ENCODE measurements at places on chromosomes 3 and 15.

GRCh38 chr3:13263770-13264467, 156.2 kb downstream of the NUP210 start:
- no peak for DNase-seq

DNA sequence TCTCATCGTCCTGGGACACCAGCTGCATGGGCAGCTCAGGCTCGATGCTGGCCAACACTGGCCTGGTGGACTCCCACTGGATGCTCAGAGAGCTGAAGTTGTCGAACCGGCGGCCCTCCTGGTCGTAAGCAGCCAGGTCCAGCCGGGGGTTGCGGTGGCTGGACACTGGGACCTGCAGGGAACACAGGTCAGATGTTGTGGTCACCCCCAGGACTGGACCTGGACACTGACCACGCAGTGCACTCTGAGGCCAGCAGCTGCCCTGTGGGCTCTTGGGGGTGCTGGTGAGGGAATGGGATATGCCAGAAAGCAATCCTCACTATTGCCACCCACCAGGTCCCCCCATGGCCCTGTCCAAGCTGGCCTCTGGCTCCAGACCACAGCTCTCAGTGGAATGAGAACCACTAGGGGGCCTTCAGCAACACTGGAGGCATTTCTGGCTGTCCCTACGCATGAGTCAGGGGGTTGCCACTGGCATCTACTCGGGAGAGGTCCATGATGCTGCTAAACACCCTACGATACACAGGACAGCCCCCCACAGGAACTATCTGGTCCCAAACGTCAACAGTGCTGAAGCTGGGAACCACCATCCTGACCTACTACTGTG, 66.1 kb downstream of the NUP210 start:
- DNase-seq = no peak

- DNase-seq = no peak
Measured at GRCh38 chr3:22216601-22217000, 465.6 kb upstream of the ZNF385D start.

DNA sequence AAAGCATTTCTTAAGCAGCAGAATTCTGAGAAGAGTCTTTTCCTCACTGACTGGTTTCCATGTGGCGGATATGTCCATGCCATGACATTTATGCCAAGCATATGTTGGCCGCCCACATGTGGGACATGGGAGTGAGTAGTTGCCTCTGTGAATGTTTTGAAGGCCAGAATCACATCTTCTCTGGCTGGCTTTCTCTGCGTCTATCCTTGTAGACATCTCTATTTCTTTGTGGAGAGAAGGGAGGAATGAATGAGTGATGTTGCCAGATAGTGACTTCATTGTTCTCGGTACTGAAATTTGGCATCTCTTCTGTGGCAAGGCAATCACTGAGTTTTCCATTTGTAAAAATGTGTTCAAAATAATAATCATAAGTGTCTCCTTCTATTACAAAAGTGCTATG, 316.0 kb downstream of the CLSTN2 start:
- DNase-seq = no peak

- DNase-seq = no peak
Measured at GRCh38 chr3:104575634-104576033, 791.1 kb upstream of the ALCAM start.

DNA sequence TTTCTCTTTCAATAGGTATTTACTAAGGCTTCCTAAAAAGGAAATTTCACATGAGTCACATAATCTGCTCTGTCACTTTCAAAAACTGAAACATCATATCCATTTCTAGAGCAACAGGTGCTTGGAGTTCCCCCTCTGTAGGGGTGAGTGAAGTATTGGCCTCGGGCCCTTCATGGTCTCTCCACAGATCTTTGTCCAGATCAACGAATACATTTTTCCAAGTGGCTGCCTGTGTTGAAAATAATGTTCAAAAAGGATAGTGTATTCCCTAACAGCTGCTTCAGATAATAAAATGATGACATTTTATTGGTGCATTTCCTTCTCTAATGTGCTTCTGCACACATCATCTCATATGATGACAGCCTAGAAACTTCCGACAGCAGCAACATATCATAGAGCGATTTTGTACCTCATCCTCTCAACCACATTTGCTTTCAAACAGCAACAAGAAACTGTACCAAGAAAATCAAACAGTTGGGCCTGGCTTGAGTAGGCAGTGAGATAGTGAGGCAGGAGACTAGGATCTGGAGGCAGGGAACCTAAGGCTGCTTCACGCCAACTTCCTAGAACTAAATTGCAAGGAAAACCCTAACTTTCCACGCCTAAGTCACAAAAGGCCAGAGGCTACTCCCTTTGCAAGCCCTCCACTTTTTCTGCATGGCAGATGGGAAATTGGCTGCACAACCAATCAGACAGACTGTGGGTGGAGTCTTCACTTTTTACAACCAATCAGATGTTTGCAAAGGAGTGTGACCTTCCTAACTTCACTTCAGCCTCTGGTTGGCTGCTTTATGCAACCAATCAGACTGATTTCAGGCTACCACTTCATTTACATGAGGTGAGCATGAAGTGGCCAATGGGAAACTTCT, 340.2 kb downstream of the LRRC3B start:
- DNase-seq = no peak

GRCh38 chr3:171548917-171549316, 88.7 kb upstream of the TNIK start:
- no peak for DNase-seq

GRCh38 chr3:56867671-56868070, 65.9 kb upstream of the ARHGEF3 start:
- DNase-seq = no peak

DNA sequence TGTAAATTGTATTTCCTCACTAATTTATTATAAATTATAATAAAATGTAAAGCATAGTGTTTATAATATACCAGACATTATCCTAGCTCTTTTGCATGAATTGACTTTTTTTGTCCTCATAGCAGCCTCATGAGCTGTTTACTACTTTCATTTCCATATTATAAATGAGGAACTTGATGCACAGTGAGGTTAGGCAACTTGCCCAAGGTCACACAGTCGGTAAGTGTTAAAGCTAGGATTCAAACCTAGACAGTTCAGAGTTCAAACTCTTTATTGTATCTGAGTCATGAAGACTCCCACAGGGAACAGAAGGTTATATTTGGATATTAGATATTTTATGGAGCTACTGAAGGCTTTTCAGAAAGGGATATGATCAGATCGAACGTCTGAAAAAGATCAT, 322.2 kb upstream of the SATB1 start:
- no peak for DNase-seq

GRCh38 chr3:184592371-184593219, 31.0 kb downstream of the EPHB3 start:
- DNase-seq = peak; percentile 38

DNA sequence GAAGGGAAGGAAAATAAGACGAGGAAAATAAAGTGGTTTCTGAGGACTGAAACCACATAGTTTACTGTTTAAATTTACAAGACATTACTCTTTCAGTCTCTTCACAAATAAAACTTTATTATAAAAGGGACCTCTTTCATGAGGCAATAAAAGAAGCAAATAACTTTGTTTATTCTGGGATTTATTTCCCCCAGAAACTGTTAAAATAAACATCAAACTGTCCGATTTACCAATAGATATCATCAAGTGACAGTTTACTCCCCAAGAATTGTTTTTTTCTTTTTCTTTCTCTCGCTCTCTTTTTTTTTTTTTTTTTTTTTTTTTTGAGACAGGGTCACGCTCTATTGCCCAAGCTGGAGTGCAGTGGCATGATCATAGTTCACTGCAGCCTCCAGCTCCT, 54.1 kb downstream of the SLC28A2 start:
- DNase-seq = no peak

- peak; percentile 93 for DNase-seq
Measured at GRCh38 chr3:102614585-102614984, 179.8 kb downstream of the ZPLD1 start.

GRCh38 chr3:5499404-5499803, 311.9 kb downstream of the EDEM1 start:
- no peak for DNase-seq

DNA sequence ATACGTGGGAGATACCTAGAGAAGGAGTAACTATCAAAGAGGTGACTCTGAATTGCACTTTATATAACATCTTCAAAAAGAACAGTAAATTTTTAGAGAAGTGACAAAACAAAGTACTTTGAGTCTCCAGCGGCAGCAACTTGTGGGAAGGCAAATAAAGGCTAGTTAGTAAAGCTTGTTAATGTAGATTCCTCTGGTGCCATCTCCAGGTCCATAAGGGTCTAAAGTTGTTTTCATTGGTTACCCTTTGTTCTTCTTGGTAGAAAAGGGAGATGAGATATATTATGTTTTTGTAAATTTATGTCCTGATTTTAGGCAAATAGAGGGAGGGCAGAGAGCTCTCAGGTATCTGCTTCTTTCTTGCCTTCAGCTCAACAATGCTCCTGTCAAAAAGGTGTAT, 161.6 kb downstream of the MYRIP start:
- DNase-seq = no peak

DNA sequence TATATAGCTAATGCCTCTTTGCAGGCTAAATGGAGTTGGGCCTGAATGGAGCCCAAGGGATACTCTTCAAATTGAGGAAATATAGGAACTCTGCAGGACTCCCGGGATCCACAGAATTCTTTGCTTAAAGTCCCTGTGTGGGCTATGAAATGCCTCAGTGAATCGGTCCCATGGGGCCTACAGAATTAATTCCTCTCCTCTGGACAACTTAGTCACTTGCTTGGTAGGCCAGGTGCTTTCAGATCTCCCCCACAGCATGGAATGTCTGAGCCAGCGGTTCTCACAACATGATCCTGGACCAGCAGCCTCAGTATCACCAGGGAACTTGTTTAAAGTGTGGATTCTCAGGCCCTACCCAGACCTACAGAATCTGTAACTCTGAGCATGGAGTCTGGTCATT, 15.1 kb upstream of the PRICKLE2 start:
- DNase-seq = no peak

DNA sequence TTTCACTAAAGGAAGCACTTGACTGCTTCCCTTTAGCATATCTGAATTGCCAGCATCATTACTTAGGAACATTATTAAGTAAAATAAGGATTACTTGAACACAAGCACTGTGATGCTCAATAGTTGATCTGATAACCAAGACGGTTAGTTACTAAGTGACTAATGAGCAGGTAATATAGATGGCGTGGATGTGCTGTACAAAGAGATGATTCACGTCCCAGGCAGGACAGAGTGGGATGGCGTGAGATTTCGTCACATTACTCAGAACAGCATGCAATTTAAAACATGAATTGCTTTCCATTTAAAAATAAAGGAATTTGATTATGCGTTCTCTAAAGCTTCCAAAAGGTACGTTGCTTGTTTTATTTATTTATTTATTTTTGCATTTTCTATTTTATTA, 240.0 kb upstream of the ARHGEF26 start:
- DNase-seq = no peak

GRCh38 chr3:40309925-40310695, 603 bp downstream of the EIF1B start:
- peak; percentile 79 for DNase-seq

DNA sequence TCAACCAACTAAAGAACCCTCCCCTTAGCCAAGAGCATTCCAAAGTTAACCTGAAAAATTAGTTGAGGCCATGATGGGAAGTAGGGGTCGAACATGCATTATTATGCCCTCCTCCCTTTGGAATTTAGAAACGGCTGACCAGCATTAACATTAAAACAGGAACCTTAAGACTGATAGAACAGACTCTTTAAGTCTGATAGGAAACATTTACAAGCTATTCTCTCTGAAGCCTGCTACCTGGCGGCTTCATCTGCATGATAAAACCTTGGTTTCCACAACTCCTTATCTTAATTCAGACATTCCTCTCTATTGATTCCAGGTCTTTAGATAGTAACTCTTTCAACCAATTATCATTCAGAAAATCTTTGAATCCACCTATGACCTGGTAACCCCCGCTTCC, 331.0 kb downstream of the CGGBP1 start:
- no peak for DNase-seq

- no peak for DNase-seq
Measured at GRCh38 chr3:191166368-191166767, 32.7 kb upstream of the OSTN start.

GRCh38 chr3:158672215-158673176, at the start of gene LXN:
Gene LXN (minus strand): TSS chr3:158672648. CDS start chr3:158672478, 170 bp downstream.
- peak; percentile 81 for DNase-seq

- no peak for DNase-seq
Measured at GRCh38 chr3:37668818-37669610, 192.7 kb upstream of the CTDSPL start.

DNA sequence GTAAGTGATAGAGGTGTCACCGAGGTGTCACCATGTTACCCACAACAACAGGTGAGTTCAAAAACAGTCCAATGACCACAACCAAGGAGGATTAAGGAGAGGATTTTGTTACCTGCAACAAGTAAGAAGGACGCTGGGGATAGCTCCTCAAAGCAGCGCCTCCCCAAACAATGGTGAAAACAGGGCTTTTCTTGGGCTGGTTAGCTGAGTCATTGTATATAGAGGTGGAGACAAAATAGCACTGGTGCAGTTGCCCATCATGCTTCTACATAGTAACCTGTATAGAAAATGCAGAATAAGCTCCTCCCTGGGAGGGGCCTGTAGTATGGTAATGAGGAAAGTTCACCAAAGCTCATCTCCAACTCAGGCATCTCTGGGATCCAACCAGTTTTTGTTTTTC, 116.9 kb upstream of the EIF1B start:
- DNase-seq = no peak

DNA sequence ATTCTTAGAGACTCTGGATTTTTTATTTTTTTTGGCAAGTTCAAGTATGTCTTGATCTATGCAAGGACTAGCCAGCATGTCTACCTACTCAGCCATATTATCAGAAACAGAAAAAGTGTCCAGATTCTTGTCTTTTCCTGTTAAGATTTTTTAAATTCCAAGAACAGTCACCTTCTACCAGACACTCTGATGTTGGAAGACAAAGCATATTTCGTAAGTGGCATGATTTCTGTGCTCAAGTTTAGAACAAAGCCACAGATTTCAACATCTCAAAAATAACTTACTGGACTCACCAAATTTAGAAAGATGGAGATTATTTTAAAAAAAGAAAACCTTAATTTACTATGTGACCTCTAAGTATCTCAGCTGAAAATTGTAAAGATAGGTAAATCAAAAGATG, 61.9 kb downstream of the GOLGA6L7 start:
- no peak for DNase-seq

- DNase-seq = no peak
Measured at GRCh38 chr15:51864408-51865056, 35.1 kb downstream of the TMOD3 start.

DNA sequence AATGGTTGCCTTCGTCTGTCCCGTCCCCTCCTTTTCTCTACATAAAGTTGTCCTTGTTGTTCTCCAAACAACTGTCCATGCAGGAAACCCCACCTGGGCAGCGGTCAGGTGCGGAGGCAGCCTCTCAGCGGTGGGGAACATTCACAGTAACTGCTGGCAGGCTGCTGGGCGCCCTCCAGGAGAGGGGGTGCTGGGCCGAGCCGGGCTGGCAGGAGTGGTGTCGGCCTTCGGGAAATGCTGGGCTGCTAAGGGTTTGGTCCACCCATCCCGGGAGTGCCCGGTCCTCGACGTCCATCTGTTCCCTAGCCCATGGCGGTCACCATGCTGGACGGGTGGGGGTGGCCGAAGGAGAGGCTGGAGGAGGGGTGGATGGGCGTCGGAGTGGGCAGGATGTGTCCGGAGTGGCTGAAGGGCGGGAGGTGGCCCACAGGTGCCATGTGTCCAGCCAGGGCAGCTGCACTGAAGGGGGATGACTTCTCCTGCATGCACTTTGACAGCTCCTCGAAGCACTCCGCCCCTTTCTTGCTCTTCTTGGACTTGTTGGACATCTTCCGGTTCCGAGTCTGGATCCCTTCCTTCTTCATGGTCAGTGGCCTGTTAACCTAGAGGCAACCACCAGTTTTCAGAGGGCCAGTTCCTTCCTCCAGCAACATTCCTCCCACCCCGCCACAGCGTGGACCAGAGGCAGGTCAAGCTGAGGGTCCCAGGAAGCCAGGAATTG, 12.1 kb downstream of the GATA2 start:
- no peak for DNase-seq

GRCh38 chr15:90063770-90064247, 38.5 kb downstream of the IDH2 start:
- no peak for DNase-seq
